ENCODE measurements at places on chromosomes 5 and 9.

GRCh38 chr5:168030912-168031311 lies 260.5 kb upstream of the WWC1 start:
- DNase-seq: no peak

DNA sequence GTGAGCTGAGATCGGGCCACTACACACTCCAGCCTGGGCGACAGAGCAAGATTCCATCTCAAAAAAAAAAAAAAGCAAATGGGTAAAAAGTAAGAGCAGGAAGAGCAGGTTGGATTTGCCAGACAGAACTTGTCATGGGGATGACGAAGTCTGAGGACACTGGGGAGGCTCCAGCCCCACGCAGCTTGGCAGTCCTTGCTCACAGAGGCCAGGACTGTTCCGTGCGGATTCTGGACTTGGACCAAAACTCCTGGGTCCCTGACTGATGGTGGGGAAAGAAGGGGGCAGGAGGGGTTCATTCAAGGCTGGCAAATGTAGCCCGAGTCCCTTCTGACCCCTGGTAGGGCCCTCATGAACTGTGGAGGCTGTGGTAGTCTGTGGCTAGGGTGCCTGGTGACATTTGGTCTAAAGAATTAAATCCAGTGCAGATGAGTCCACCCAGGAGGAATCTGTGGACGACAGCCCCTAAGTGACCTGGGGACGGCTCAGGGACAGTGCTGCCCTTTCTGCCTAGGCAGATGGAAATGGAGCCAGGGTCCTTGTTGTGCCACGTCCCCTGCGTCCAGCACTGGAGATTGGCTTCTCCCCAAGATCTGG lies 3.1 kb downstream of the FGD3 start:
- no peak for DNase-seq

DNA sequence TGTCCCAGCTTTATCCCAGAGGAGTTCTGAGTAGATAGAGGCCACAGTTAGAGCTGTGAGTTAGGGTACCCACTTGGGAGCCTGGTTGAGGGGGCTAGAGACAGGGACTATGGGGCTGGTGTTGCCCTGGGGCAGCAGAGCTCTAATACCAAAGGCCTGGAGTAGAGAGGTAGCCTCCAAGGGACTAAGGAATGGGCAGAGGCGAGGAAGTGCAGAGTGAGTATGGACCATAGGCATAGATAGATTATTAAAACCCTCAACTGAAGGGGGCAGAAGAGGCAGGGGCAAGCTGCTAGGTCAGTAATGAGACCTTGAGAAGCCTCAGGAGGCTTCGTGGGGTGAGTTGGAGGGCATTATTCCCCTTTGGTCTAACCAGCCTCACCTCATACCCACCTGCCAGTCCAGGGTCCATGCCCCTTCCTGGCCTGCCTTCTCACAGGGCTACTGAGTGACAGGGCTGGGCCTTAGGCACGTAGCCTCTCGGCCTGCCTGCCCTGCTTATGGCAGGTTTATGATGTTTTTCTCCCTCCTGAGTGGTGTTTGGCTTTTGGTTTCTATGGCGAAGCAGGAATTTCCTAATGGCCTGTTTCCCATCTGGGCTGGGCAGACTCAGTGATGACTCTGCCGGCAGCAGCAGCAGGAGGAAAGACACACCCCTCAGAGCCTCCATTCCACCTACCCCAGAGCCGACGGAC lies 8.0 kb downstream of the PDLIM4 start:
- DNase-seq: no peak

DNA sequence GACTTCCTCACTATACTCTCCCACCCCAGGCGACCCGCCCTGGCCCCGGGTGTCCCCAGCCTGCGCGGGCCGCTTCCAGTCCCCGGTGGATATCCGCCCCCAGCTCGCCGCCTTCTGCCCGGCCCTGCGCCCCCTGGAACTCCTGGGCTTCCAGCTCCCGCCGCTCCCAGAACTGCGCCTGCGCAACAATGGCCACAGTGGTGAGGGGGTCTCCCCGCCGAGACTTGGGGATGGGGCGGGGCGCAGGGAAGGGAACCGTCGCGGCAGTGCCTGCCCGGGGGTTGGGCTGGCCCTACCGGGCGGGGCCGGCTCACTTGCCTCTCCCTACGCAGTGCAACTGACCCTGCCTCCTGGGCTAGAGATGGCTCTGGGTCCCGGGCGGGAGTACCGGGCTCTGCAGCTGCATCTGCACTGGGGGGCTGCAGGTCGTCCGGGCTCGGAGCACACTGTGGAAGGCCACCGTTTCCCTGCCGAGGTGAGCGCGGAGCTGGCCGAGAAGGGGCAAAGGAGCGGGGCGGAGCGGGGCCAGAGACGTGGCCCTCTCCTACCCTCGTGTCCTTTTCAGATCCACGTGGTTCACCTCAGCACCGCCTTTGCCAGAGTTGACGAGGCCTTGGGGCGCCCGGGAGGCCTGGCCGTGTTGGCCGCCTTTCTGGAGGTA lies 2.1 kb downstream of the CA9 start:
- DNase-seq: no peak

GRCh38 chr5:176181271-176181855 lies 56.9 kb upstream of the SIMC1 start:
- no peak for DNase-seq

DNA sequence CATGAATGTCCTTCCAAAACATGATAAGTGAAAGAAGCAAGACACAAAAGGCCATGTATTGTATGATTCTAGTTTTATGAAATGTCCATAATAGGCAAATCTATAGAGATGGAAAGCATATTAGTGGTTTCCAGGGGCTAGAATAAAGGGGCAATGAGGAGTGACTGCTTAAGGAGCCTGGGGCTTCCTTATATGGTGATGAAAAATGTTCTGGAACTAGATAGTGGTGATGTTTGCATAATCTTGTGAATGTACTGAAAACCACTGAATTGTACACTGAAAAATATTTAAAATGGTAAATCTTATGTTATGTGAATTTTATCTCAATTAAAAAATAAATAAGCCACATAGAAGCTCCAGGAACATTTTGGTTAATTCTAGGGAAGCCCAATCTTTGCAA lies 144.4 kb upstream of the ANKRD55 start:
- DNase-seq: no peak

DNA sequence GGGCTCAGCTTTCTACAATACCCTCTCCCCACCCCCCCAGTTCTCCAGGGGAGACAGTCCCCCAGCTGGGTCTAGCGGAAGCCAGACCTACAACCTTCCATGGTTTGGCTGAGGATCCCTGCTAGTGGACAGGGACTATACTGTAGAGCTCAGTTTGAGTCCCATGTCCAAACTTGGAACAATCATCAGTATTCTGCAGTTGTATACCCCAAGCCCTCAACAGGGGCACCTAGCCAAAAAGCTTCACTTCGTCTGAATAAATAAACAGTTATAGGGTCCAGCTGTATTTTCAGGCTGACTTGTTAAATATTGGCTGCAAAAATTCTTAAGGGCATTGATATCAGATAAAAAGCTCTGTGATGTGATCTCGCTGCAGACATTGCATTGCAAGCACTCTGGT lies 15.4 kb upstream of the C9 start:
- no peak for DNase-seq

DNA sequence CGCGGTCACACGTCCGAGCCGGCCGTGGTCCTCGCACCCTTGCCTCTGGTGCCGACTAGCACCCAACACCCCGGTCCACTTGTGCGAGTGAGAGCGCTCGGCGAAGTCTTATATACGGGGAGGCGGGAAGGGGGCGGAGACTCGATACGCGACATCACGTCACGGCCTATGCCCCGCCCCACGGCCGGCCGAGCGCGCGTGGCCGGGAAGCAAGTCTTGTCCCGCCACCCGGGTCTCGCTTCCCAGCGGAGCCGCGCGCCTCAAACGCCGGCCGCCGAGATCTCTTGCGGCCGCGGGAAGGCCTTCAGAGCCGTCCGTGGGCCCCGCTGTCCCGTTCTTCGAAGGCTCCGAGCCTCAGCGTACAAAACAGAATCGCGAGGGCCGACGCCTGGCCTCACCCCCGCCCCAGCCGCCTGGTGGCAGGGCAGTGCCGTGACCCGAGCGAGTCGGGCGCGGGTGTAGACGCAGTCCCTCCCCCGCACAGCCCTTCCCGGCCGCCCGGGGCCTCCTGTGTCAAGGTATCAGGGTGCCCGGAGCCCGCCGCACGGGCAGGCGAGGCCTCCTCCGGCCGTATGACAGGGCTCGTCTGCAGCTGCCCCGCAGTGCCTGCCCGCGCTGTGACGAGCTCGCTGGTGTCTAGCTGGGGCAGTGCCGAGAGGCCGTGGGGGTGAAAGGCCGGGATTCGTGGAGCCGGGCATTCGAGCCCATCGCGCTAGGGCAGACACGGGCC lies at the start of gene PLK2:
TSS of gene PLK2 (minus strand) at position 85 of the 730 bp plus-strand sequence. CDS start 127 bp downstream, outside the sequence.
- peak; percentile 85 for DNase-seq

DNA sequence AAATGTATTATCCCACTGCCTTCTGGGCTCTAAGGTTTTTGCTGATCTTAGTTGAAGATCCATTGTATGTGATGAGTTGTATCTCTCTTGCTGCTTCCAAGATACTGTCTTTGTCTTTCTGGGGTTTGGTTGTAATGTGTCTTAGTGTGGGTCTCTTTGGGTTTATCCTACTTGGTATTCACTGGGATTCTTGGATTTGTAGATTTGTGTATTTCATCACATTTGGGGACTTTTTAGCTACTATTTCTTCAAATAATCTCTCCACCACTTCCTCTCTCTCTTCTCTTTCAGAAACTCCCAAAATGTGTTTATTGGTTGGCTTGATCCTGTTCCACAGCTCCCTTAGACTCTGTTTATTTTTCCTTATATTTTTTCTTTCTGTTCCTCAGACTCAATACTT lies 26.5 kb downstream of the IL31RA start:
- no peak for DNase-seq

- DNase-seq: no peak
Measured at GRCh38 chr9:125258832-125259534, 2.6 kb upstream of the GAPVD1 start.

DNA sequence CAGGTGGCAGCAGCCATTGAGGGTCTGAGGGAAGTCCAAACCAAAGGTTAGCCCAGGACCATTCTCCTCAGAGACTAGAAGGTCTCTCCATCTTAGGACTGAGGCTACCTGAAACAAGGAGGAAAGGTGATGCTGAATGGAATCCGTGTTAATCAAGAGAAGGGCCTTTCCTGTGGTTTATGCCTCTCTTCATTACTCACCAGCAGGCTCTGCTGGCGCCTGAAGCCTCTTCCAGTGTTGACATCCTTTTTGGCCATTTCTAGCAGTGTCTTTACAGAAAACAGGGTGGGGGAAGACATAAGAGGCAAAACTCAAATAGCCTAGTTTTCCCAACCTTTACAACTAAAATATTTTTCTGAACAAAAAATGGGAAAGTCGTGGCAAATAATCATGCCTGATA lies 98.0 kb downstream of the ENC1 start:
- no peak for DNase-seq
